ENCODE measurements at places on chromosomes 13 and 19.
A peak's percentile ranks its signal among the peaks of the same experiment; 100 is the strongest.

DNA sequence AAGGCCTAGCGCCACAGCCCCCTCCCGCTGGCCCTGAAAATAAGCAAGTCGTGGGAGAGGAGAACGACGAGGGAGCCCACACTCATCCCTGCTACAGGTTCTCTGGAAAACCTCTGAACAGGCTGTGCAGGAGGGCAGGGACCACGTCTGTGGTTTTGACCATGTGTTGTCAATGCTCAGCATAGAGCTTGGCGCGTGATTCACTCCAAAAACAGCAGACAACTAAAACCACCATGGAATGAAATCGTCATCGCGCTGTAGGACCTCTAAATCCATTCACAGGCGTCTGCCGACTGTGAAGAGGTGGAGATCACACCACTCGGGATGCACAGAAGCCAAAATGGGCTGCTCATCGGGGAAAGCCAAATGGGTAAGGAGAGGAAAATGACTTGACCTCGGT lies 121.3 kb downstream of the COL4A1 start:
- peak; percentile 20 for DNase-seq

- no peak for DNase-seq
Observed at GRCh38 chr19:5621311-5621944, 1.1 kb downstream of the SAFB2 start.

DNA sequence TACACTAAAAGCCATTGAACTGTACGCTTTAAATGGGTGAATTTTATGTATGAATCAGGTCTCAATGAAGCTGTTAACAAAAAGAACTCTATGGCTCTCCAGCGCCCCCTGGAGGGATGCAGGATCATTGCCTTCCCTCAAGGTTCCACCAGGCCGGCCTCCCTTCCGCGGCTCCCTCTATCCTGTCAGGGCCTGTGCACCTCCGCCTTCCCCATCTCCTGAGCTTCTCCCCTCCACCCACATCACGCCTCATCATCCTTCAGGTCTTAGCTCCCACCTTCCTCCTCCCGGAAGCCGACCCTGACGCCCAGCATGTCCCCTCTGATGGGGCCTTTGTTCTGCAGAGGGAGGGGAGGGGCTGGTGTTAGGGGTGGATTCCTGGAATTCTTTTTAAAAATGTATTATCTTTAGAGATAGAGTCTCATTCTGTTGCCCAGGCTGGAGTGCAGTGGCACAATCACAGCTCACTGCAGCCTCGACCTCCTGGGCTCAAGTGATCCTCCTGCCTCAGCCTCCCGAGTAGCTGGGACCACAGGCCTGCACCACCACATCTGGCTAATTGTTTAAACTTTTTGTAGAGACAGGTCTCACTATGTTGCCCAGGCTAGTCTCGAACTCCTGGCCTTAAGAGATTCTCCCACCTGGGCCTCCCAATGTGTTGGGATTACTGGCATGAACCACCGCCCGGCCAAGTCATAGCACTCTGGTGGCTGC lies 27.7 kb downstream of the MEIS3 start:
- peak; percentile 58 for DNase-seq

- DNase-seq, result peak; percentile 51
Observed at GRCh38 chr19:46755077-46755852, 9.0 kb upstream of the STRN4 start.

DNA sequence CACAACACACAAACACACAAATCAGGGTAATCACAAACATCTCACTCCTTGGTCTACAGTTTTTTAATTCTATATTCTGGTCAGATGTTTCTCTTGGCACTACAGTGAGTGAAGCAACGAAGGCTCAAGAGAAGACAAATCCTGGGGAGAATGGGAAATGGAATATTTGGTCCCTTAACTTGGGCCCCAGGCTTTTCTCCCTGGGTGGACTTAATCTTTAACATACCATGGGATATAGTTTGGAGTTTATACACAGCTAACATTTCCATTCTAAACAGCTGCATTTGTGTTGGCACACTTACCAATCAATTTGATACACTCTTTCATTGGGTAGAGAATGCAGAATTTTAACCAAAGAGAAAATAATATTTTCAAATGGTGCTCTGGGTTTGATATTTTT lies 1132.6 kb upstream of the SLC10A2 start:
- DNase-seq, result no peak

GRCh38 chr19:35558400-35559280 lies 4.8 kb downstream of the ATP4A start:
- DNase-seq, result no peak

- no peak for DNase-seq
Observed at GRCh38 chr13:95151942-95152587, 149.2 kb downstream of the ABCC4 start.

- no peak for DNase-seq
Observed at GRCh38 chr19:58252102-58252685, 23.5 kb downstream of the ZNF544 start.

DNA sequence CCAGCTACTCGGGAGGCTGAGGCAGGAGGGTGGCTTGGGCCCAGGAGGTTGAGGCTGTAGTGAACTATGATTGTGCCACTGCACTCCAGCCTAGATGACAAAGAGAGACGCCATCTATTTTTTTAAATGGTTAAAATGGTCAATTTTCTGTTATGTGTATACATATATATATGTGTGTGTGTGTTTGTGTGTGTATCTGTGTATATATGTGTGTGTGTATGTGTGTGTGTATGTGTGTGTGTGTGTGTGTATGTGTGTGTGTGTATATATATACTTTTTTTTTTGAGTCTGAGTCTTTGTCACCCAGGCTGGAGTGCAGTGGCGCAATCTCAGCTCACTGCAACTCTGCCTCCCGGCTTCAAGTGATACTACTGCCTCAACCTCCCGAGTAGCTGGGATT lies 42.9 kb upstream of the KLF2 start:
- no peak for DNase-seq

DNA sequence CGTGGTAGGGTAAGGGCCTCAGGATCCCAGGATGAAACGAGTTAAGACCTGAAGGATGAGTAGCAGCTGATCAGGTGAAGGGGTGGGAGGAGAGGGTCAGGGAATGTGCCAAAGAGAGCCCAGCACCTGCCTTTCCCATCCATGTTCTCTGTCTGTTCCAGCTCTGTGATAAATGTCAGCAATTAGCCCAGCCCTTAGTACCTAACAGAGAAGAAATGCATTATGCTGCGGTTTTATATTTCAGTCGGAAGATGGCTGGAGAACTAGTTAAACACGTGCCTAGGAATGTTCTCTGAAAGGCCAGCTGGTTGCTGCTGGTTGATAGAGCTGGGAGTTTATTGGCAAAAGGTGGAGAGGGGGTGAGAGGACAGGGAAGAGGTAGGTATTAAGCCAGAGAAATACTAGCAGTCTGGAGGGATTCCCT lies 268.2 kb downstream of the SHISA2 start:
- no peak for DNase-seq

DNA sequence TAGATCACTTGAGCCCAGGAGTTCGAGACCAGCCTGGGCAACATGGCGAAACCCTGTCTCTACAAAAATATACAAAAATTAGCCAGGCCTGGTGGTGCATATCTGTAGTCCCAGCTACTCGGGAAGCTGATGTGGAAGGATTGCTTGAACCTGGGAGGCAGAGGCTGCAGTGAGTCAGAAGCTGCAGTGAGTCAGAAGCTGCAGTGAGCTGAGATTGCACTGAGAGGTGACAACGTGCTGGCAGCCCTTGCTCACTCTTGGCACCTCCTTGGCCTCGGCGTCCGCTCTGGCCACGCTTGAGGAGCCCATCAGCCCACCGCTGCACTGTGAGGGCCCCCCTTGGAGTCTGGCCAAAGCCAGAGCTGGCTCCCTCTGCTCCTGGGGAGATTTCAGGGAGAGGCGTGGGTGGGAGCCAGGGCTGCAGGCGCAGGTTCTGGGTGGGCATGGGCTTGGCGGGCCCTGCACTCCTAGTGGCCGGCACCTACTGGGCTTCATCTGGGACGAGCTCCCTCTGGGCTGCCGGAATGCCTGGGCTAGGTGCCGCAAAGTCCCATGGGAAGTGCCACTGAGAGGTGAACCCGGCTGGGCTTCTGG lies 39.5 kb upstream of the RPL21 start:
- peak; percentile 86 for DNase-seq

Measured in iris pigment epithelial cell (primary cell).